ENCODE measurements at places on chromosomes 16 and 17. TPM values are rescaled to one million over a fixed set of nuclear protein-coding genes. Genes with fewer than 3 reads are reported as not detected.

PRR35 gene
- total RNA-seq = not detected

VWA3A gene
- total RNA-seq = 0.09 TPM

PRAC2 gene
- not detected for total RNA-seq

ZG16B gene
- 0.16 TPM for total RNA-seq

CACNG5 gene
- total RNA-seq = not detected

PIRT gene
- total RNA-seq = not detected

OSBPL7 gene
- 16.6 TPM for total RNA-seq

CCL14 gene
- total RNA-seq = not detected

GDE1 gene
- 45.9 TPM for total RNA-seq

ATAD5 gene
- 0.17 TPM for total RNA-seq

NLRC3 gene
- under 0.01 TPM for total RNA-seq

ARMC7 gene
- total RNA-seq = 1.7 TPM

ANKFN1 gene
- total RNA-seq = not detected

HOXB8 gene
- total RNA-seq = not detected

KRT40 gene
- not detected for total RNA-seq

KRTAP9-8 gene
- not detected for total RNA-seq

TBC1D3C gene
- not detected for total RNA-seq

ENPP7 gene
- not detected for total RNA-seq

KRT32 gene
- total RNA-seq = not detected

PAGR1 gene
- 12.3 TPM for total RNA-seq

SGCA gene
- 0.47 TPM for total RNA-seq

ABR gene
- 47.8 TPM for total RNA-seq

CCDC154 gene
- 0.32 TPM for total RNA-seq

MPP2 gene
- total RNA-seq = 3.6 TPM

FAM171A2 gene
- total RNA-seq = 8.8 TPM

CLEC18A gene
- under 0.01 TPM for total RNA-seq

LPO gene
- not detected for total RNA-seq

PRSS21 gene
- total RNA-seq = not detected

CCDC78 gene
- total RNA-seq = 2.0 TPM

ODAD4 gene
- 1.1 TPM for total RNA-seq

ZNF785 gene
- total RNA-seq = 7.1 TPM

NLRP1 gene
- total RNA-seq = 38.1 TPM

NTN1 gene
- 1.0 TPM for total RNA-seq

ENGASE gene
- 9.9 TPM for total RNA-seq

SLFN12L gene
- 0.16 TPM for total RNA-seq

ACSM2A gene
- not detected for total RNA-seq

PRSS36 gene
- 0.17 TPM for total RNA-seq

SPN gene
- total RNA-seq = under 0.01 TPM

MT1G gene
- total RNA-seq = not detected

CHRNE gene
- total RNA-seq = 1.2 TPM

PYDC1 gene
- not detected for total RNA-seq

CSH1 gene
- not detected for total RNA-seq

SLC39A11 gene
- total RNA-seq = 21.3 TPM

CCL17 gene
- total RNA-seq = not detected

TNFRSF17 gene
- total RNA-seq = not detected

ATP2A1 gene
- 0.16 TPM for total RNA-seq

ZG16 gene
- not detected for total RNA-seq

CARD14 gene
- total RNA-seq = 0.47 TPM

ATP2A3 gene
- total RNA-seq = 3.8 TPM

STX1B gene
- 3.5 TPM for total RNA-seq

CDH3 gene
- 0.16 TPM for total RNA-seq

TP53TG3B gene
- total RNA-seq = not detected

TBKBP1 gene
- 8.7 TPM for total RNA-seq

NR1D1 gene
- total RNA-seq = 2.2 TPM
